HAP-1 (cell line): ENCODE measurements at places on chromosomes 7 and 10.

DNA sequence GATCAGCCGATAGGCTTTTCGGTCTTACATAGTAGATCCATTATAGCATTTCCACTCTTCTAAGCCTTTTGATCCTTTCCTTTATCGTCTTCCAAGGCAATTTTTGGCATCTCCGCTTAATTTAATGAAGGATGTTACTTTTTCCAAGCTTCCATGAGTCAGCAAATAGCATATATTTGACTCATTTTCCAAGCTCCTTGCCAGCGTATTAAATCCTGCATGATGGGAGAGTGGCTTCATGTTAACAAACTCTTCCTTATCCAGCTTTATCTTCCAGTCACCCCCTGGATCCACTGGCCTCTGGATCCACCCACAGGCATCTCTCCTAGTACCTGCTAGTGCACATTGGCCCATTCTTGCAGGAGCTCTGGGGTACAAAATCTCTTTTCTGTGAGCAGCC, 13.0 kb downstream of the OR9A2 start:
- DNase-seq = no peak

- DNase-seq = no peak
These were observed 6.2 kb upstream of the MEST start for GRCh38 chr7:130485734-130486113.

GRCh38 chr10:22711373-22711772, 3.0 kb downstream of the PIP4K2A start:
- DNase-seq = no peak

GRCh38 chr10:58089739-58090138, 178.0 kb downstream of the IPMK start:
- DNase-seq = no peak

DNA sequence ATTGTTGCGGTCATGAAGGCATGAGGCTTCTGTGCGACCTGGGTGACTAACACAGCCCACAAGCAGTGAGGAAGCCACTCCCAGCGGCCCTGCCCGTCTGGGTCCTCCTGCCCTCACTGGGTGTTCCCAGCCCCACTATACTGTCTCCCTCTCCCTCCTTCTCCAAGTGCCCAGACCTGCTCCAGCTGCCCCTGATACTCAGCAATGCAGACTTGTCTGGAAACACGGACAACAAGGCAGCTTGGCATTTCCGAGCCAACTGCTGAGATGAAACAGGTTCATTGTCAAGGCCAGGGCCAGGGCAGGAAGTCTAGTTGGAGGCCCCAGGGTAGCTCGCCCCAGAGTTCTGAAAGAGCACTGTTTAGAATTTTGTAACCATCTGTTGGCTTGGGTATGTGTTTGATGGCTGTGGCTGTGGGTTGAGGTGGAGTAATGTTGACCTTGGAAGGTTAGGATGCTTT, 95.7 kb downstream of the RBM20 start:
- no peak for DNase-seq

DNA sequence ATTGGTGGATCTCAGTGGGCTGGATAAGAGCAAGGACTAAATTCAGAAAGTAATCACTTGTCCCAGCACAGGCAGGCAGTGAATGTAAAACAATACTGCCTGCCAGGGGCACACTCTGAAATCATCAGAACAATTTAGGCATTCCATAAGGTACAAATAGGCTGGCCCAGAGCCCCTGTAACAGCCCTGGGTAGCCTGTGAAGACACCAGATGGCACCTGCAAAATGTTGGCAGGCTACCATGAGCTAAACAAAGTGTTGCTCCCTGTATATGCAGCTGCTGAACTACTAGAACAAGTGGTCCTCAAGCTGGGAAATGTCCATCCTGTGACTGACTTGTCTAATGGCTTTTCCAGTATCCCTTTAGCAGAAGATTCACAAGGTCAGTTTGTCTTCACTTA, 3.0 kb upstream of the PRSS37 start:
- DNase-seq = no peak

DNA sequence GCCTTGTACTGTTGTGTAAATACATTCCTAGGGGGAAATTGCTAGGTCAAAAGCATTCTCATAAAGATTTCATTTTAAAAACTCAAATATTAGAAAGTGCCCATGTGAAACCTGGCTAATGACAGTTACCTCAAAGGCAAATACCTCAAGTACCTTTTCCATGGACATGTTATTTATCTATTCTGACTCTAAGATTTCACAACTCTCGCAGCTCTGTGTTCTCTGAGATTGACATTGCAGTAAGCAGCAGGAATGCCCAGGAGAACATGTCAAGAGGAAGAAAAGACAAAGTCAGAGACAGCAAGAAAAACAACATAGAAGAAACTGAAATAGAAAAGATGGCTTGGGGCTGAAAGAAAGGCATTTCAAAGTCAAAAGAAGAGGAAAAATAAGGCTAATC, 187.4 kb downstream of the CYP26A1 start:
- DNase-seq = no peak

DNA sequence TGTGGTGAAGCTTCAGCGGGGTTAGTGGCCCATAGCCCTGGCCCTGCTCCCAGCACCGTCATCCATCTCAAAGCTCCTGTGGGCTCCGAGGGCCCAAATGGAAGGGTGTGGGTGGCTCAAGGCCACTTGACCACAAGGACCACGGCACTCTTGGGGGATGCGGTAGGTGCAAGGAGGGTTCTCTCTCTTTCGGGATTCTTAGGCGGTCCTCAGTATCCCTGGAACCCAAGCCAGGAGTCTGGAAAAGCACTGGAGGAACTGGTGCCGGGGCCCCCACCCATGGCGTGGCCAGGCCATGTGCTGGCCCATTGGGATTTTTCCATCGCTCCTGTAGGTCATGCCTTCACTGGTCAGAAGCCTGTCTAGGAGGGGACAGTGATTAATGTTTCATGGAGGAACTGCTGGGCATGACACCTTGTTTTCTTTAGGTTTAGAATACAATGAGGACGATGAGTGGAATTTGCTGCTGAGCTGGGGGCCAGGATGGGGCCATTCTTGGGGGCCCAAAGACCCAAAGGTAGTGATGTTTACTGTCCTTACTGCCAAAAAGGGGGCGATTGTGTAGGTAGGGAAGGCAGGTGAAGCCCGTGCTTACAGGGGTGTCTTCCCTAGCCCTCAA, 16.7 kb downstream of the AQP1 start:
- DNase-seq = no peak

- DNase-seq = no peak
These were observed 29.2 kb upstream of the PPP2R2D start for GRCh38 chr10:131871673-131872005.

DNA sequence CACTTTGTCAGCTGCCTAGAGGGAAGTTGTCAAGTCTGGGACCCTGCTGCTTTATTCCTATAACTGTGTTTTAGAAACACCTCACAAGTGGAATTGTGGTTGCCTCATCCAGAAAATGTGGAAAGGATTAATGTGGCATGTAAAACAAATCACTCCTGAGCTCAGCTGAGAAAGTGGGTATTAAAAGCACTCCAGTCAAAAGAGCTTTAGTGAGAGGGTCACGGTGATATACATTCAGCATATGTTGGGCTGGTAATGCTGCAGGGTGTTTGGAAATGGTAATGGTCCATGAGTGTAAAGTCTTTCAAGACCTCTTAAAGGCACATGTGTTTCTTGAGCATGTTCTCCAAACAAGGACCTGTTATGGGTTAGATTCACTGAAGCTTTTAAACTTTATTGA, 318.2 kb upstream of the MEOX2 start:
- no peak for DNase-seq

GRCh38 chr7:11216276-11216675, 242.6 kb downstream of the PHF14 start:
- no peak for DNase-seq

DNA sequence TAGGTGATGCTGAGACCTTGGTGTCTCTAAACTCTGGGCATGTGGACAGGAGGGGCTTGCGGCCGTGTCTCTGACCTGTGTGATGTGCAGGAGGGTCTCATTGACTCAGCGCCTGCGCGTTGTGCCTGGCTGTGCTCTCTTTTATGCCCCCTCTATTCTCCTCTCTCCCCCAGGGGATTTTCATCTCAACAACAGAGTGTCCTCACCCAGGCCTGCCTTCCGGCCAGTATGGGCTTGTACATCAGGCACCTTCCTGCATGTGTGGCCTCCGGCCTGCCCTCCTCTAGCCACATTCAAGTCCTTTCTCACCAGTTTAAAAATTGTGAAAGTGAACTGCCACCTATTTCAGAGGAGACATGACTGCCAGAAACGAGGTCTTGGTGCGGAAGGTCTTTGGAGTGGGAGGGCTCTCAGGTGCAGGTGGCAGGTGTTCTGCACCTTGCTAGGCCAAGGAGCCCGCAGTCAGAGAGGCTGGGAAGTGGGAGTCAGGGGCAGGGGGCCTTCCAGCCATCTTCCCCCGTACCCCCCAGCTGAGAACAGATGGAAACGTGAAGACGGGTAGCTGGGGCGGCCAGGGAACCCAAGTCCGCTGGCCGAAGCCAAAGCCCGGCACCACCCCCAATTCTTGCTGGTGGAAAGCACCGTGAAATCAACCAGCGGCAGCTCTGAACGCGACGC, 531 bp upstream of the INTS15 start:
- DNase-seq = no peak

- no peak for DNase-seq
These were observed 32.9 kb upstream of the BHLHA15 start for GRCh38 chr7:98178321-98178720.
